Globus pallidus (tissue), 1 donor: ENCODE measurements at places on chromosomes 2 and 18.

- DNase-seq: no peak
These were observed 28.1 kb upstream of the ZCCHC2 start for GRCh38 chr18:62494764-62495163.

DNA sequence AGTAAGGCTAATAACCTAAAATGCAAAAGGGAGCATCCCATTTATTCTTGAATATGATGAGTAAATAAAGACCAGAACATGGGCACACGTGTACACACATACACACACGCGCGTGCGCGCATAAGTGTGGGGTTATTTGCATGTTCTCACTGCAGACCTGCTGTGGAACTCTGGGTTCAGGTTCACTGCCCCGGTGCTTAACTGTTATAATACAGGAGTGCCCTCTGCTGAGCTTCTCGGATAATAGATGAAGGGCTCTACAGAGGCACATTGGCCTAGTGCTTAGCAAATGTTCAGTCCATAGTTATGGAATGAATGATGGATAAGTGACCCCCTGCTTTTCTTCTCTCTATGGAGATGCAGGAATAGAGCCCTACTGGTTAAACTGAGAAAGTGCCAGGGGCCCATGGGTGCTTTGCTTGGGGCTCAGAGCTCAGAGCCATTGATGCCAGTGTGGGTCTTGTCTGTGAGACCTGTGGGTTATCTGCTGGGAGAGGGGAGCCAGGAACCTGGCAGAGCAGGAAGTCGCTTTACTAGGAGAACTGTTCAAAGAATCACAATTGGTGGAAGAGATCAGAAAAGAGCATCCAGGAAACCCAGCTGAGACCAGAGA, 3.6 kb upstream of the ARL4C start:
- DNase-seq: peak; percentile 47

GRCh38 chr2:209593930-209594329, 170.1 kb downstream of the MAP2 start:
- DNase-seq: no peak

DNA sequence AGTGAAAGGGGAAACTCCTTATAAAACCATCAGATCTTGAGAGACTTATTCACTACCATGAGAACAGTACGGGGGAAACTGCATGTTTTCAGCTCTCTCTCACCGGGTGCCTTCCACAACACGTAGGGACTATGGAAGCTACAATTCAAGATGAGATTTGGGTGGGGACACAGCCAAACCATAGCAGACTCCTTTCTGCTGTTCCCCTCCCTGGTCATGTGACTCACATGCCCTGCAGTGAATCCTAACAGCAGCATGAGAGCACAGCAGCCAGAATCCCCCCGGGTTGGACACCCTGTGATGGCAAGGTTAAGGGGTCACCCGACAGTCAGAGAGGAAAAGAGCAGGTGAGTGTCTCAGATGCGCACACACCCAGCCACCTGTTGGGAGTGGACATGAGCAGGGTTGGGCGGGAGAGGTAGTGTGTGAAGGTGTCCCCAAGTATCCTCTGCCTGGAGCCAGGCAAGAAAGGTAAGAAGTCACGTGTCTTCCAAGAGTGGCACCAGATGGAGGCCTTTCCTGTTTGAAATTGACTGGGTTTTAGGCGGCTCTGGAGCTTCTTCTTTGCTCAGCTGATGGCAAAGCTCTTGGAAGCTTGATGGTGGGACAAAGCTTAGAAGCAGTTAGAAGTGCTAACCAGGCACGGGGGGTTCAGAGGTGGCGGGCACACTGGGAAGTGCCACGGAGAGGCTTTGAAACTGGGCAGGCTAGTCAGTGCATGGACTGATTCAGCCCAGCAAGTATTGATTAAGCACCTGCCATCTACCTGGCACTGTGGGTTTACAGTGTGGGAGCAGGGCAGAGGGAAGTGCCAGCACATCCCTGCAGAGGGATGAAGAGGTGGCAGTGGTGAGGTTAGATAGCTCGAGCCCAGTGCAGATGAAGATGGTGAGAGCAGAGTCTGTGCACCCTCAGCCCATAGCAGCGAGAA, 68.7 kb downstream of the RHOB start:
- no peak for DNase-seq

- DNase-seq: no peak
These were observed 172.9 kb upstream of the CCDC150 start for GRCh38 chr2:196466581-196466980.

DNA sequence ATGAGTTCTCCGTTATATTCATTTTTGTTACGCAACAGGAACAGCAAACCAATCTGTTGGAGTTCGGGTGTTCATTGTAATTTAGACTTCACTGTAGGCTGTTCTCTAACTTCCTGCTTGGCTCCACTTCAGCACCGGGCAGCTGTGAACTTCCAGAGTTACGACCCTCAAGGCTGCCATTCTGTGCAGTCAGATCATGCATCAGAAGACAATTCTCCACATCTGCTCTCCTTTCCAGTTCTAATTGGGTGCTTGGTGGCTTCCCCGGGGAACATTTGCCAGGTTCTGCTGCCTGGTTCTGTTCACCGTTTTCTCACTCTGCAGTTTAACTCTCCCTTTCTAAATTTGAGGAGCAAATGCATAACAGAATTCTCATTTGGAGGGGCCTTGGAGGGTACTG, 237.7 kb downstream of the NYAP2 start:
- no peak for DNase-seq
